ENCODE measurements at places on chromosomes 1 and 21.
A peak's percentile ranks its signal among the peaks of the same experiment; 100 is the strongest.

GRCh38 chr1:200346700-200347099, 63.1 kb downstream of the ZNF281 start:
- no peak for DNase-seq

GRCh38 chr1:186878356-186878755, 49.6 kb downstream of the PLA2G4A start:
- DNase-seq = no peak

- no peak for DNase-seq
Measured at GRCh38 chr1:36822648-36823047, 211.7 kb downstream of the GRIK3 start.

DNA sequence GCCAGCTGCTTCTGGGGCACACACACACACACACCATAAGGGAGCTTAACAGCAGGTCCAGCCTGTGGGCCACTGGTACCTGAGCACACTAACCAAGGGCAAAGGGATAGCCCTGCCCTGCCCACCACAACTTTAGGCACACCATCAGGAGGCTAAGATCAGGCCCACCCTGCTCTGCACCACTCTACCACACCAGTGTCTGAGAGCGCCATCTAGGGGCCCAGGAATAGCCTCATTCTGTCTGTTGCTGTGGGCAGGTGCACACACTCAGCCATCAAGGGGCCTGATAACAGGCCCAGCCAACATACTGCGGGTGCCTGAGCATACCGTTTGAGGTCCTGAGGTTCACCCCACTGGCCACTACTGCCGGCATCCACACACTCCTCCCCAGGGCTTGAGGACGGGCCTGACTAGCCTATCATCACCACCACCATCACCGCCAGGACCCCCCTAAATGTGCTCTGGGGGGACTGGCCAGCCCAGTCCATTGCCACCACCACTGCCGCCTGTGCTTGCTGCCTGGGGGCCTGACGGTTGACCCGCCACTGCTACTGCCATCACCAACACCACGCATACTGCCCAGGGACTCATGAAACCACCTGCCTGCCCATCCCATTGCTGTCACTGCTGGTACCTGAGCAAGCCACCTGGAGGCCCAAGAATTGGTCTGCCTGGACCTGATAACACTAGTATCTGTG, 31.3 kb downstream of the NSL1 start:
- peak; percentile 30 for DNase-seq

DNA sequence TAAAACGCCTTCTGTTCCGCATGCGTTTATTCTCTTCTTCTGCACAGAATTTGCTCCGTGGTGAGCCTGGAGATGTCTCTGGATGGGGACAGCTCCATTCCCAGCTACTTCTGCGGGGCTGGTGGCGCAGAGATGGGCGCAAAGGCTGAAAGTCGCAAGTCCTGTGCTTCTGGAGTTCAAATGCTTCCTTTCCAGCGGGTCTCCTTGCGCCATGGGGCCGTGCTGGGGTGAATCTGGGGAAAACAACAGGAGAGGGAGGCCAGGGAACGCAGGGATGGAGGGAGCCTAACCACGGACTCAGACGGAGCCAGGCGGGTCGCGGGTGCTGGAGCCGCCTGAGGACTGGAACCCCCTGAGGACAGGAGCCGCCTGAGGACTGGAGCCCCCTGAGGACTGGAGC, 2.9 kb upstream of the OR2T12 start:
- no peak for DNase-seq

DNA sequence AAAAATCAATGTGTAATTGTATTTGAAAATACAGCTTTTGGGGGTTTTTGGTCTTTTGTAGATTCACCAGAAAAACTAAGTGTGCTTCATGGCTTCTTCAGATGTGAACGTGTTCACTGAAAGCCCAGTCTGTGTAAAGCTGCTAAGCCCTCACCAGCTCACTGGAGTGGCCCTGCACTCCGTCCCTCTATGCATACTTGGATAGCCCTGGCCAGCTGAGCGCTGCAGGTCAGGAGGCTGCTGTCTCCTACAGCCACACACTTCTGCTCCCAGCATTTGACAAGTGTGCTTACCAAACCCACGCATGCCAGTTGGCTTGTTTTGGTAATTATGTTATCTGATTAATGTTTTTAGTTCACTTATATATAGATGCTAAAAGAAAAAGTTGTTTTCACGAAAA, 163.5 kb downstream of the TLR5 start:
- no peak for DNase-seq

- no peak for DNase-seq
Measured at GRCh38 chr1:41633764-41634163, 149.3 kb upstream of the EDN2 start.

DNA sequence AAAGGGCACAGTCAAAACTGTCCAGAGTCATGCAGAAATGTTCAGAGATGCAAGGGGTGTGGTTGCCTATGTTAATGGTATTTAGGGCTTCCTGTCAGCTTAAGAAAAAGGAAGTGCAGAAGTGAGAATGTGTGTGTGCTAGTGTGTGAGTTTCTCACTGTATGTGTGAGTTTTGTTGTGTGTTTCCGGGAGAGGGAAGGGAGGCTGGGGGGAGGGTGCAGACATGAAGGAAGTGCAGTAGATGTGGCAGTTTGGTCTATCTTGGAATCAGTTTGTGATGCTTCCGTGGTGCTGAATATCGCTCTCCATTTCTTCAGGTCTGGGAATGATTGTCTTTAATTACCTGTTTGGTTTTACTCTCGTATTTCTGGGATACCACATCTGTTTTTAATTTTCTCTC, 16.5 kb upstream of the ATP6V1G3 start:
- no peak for DNase-seq

GRCh38 chr1:63642901-63643300, 49.7 kb downstream of the PGM1 start:
- DNase-seq = no peak

- no peak for DNase-seq
Measured at GRCh38 chr1:167171286-167171929, 49.3 kb upstream of the POU2F1 start.

DNA sequence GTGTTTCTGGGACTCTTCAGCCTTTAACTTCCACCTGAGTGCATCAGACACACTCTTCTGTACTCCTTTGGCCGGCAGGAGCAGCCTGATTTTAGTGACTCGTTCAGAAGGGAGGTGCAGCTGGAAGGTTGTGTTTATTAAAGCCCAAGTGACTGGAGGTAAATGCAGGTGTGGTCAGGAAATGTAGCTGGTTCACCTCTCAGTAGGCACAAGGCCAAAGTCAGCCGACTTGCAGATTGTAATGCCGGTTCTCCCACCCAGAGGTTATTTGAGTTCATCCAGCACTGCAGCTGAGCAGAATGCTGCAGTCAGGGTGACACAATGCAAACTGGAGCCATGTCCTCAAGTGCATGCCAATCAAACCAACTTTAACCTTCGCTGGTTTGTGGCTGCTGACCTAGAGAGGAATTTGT, 91.5 kb downstream of the SPATA46 start:
- no peak for DNase-seq
